ENCODE measurements at places on chromosomes 2 and 18.
A peak's percentile ranks its signal among the peaks of the same experiment; 100 is the strongest.

- DNase-seq, result no peak
These were observed 60.3 kb downstream of the ADD2 start for GRCh38 chr2:70707706-70708105.

- no peak for DNase-seq
These were observed 152.8 kb downstream of the ABCA12 start for GRCh38 chr2:214985619-214986018.

GRCh38 chr2:18762667-18763066 lies 173.3 kb upstream of the NT5C1B start:
- no peak for DNase-seq

GRCh38 chr2:218332288-218332687 lies 24.4 kb upstream of the CATIP start:
- no peak for DNase-seq

- peak; percentile 78 for DNase-seq
These were observed 55.6 kb downstream of the MRPL35 start for GRCh38 chr2:86254576-86255538.

GRCh38 chr2:207135801-207136457 lies 29.8 kb downstream of the KLF7 start:
- DNase-seq, result no peak

DNA sequence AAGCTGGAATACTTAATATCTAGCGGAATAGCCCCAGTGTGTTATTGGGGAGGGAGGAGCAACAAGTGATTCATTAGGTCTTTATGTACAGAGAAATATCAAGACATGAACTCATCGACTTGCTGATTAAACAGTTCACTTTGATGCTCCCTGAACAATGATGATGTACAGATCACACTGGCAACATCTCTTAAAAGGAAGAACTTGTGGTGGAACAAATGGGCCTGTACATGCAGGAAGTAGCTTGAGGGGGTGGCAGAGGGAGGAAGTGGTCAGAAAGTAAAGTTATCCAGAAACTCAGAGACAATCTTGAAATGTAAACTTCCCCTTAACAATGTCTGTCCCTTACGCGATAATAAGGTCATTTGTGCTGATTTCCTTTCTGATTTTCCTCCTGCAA lies 90.5 kb downstream of the NXPH2 start:
- no peak for DNase-seq

- DNase-seq, result no peak
These were observed at the start of gene TRPM8 for GRCh38 chr2:233917116-233917515. Gene TRPM8 (plus strand): TSS chr2:233917373. CDS start chr2:233926538, 9,165 bp downstream.
